NCI-H446 (cell line): ENCODE measurements at places on chromosomes 11 and 22.

- no peak for DNase-seq
Observed at GRCh38 chr11:71490731-71491390, 36.2 kb upstream of the KRTAP5-7 start.

- DNase-seq, result no peak
Observed at GRCh38 chr11:65478388-65479183, 20.3 kb upstream of the MALAT1 start.

- no peak for DNase-seq
Observed at GRCh38 chr11:122491509-122491908, 164.0 kb upstream of the UBASH3B start.

DNA sequence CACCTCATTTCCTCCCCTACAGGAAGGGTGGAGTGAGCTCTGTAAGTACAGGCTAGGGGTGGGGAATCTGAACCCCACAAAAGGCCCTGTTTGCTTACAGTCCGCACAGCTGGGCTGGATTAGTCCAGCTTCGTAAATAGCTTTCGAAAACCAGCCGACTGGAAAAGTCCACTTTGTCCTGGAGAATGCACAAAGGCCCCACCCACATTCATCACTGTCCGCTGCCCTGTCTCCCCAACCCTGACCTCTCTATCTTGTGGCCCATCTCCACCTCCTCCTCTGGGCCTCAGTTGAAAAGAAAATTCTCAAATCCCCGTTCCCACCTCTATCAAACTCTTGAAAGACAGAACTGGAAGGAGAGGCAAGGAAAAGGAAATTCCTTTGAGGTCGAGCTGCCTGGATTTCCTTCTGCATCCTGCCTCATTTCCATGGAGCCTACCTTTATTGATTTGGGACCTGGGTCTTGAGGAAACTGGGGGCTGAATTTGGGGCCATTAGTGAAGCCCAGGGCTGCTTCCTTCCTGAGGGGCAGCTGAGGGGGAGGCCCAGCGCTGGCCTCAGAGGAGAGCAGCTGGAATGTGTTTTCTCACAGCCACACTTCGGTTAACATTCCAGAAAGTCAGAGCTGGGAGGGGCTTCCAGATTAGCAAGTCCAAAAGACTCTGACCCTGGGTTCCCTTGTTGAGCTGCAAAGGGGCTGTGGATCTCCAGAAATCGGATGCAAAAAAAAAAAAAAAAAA lies 147.6 kb downstream of the FBXO7 start:
- no peak for DNase-seq

GRCh38 chr22:27107824-27108223 lies 450.4 kb downstream of the MIAT start:
- DNase-seq, result peak; percentile 98
